Sigmoid colon (tissue), 7 donors: ENCODE measurements at places on chromosomes 11 and 22.

GRCh38 chr11:952406-953385 is 27.0 kb downstream of the AP2A2 start:
- no peak for DNase-seq

DNA sequence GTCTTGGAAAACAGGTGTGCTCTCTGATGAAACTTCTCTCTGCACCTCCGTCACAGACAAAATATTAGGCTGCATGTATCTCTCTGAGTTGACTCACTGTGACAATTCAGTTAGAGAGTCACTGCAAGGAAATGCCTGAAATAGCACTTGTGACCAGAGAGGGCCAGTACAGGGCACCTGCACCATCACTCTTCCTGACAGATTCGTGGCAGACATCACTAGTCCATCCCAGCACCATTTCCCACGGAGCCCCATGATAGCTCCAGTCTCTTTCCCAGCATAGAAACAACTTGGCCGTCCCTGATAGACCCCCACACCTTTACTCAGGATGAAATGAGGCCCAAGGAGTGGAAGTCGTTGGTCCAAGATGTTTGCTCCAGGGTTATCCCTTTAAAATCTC is 73.3 kb upstream of the ISX start:
- no peak for DNase-seq

DNA sequence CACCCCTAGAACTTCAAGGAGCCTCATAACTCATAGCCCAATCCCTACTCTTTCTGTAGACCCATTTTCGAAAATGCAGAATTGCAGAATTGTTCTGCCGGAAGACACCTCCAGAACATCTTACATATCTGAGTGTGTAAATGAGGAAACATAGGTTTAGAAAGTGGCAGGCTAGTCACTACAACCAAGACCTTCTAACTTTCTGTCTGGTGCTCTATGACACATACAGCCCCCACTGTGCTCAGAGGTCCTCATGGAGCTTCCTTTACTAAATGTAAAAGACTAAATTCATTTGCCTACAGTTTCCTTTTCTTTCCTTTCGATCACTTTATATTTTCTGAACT is 132.1 kb upstream of the DDI1 start:
- DNase-seq, result no peak

GRCh38 chr11:56905936-56906335 is 82.8 kb upstream of the OR5AK2 start:
- no peak for DNase-seq

GRCh38 chr11:32905028-32905667 is 12.5 kb downstream of the QSER1 start:
- no peak for DNase-seq

DNA sequence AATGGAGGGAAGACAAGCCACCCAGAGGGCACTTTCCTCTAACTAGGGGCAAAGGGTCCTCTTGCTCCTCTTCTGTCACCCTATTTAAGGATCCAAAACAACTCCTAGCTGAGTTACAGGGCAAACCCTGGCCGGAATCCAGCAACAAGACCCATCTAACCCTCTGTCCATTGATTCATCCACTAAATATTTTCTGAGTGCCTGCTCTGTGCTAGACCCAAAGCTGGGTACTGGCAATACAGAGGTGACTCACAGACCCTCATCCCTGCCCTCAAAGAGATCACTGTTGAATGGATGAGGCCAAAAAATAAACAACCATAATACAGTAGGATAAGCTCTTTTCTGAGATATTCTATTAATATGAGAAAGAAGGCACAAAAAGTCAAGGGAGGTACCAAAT is 4.3 kb upstream of the GALNT18 start:
- no peak for DNase-seq

- no peak for DNase-seq
Observed at GRCh38 chr11:87976009-87976408, 199.2 kb downstream of the RAB38 start.

DNA sequence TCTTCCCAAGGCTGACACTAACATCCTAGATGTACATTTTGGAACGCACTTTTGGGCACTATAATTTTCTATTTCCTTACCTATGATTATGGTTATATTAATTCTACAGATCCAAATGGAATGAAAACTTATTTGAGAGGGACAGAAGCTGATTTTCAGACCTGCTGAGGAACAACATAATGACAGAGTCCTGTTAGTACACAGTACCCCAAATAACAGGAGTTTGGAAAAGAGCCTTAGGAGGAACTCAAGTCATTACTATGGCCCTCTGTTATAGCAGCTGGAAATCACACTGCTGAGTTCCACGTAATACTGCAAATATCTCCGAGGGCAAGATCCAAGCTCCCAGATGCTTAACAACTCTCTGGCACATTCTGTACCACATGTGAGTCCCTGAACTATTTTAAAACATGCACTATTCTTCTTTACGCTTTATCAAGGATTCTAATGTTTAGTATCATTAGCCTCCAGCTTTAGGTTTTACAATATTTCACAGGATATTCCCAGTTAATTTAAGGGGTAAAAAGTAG is 1027.7 kb upstream of the CCDC90B start:
- no peak for DNase-seq
